NT2/D1 (cell line): ENCODE measurements at places on chromosomes 5 and 9.

DNA sequence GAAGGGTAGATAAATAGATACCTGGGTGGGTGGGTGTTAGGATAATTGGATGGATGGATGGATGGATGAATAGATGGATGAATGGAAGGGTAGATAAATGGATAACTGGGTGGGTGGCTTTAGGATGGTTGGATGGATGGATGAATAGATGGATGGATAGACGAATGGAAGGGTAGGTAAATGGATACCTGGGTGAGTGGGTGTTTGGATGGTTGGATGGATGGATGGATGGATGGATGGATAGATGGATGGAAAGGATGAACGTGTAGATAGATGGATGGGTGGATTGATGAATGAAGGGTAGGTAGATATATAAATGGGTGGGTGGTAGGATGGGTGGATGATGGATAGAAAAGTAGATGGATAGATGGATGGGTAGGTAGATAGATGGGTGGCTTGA, 59.8 kb upstream of the RXRA start:
- no peak for DNase-seq

GRCh38 chr5:151648089-151648488, 38.6 kb downstream of the SPARC start:
- DNase-seq: no peak

GRCh38 chr5:141957367-141957996, 520 bp downstream of the PCDH12 start:
- DNase-seq: no peak

- no peak for DNase-seq
Observed at GRCh38 chr5:96220610-96221390, 212.2 kb downstream of the PCSK1 start.

DNA sequence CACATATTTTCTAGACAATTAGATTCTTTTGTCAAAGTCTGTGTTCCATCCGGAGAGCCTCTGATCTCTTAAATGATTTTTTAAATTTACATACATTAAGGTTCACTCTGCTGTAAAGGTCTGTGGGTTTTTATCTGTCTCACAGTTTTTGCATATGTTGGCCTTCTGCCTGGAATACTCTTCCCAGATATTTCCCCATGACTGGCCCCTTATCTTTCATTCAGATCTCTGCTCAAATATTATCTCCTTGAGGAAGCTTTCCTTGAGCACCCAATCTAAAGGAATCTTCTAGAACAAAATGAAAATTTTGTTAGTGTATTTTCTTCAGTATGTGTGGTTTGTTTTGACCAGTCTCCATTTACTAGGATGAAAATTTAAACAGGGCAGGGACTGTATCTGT, 26.3 kb downstream of the FAF2 start:
- no peak for DNase-seq

GRCh38 chr5:163867738-163868137, 362.3 kb downstream of the MAT2B start:
- DNase-seq: no peak

DNA sequence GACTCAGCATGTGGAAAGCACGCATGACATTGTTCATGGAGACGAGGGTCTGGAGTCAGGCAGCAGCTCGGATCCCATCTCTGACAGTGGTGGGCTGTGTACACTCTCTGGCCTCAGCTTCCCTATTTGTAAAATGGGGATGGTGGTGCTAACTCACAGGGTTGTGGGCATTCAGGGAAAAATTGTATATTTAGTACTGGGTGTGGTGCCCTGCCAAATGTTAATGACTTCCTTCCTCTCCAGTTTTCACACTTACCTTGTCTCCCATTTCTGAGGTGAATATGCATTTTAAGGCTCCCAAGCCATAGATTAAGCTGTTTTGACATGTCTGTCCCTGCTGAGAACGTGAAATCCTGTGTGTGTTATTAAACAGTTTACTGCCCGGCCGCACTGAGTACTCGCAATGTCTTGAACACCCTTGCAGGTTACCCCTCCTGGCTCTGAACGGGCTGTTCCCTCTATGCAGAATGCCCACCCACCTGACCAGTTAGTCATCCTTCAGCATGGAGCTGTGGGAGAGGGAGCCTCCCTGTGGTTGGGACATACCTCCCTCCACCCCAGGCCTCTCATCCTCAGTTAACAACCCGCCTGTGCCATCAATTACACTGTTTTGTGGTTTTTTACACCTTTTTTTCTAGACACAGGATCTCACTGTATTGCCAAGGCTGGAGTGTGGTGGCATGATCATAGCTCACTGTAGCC, 25.8 kb downstream of the TJP2 start:
- no peak for DNase-seq

DNA sequence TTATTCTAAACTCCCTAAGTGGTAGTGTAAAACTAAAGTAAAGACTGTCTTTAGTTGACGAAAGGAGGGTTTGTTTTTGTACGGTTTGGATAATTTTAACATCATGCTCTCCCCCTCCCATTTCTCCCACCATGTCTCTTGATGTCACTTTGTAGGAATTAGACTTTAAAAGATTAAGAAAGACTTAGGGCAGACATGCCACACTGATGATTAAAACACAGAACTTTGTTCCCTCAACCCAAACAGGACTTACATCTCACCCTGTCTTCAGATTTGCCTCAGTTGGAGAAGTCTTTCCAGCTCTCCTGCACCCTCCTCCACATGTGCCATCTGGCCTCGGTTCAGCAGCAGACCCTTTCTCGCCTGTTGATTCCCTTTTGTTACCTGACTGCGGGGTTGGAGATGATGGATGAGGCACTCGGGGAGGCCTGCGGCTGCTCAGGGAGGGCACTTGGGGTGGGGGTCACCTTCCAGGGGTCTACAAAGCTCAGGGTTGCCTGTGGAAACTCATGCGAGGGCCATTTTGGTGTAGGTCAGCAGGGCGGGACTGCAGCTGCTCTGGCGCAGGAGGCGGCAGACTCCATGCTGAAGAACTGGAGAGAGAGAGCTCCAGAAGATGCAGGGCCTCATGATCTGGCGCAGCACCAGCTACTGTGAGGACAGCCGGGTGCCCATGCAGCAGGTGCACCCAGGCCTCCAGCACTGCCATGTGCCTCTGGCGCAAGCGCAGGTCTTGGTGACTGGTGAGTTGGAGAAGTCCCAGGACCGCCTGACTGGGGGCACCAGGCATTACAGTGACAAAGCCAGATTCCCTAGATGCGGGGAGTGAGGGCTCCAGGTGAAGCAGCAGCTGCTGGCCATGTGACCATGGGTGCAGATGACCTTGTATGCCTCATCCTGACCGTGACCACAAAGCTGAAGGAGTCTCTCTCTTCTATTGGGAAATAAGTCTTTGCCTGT, 24.5 kb upstream of the EXOC3 start:
- DNase-seq: no peak

DNA sequence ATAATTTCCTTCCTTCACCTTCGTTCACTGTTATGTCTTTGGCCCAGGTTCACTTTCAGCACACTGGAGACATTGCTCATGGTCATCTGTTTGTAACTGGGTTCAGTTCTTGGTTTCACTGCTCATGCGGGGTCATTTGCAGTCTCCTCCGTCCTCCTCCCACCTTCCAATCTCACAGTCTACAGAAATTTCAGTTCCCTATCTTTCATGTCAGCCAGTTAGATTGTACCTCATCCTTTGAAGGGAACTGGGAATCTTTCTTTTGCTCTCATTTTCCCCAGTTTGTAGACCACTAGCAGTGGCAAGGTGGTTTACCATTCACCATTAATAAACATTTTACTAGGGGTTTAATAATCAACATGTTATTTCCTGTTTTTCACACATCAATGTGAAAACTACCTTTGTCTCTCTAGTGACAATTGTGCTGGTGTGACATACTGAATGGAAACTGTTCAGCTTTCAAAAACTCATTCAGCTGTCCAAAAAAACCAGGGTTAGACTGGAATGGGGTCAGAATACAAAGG, 100.9 kb upstream of the IL6ST start:
- DNase-seq: no peak

DNA sequence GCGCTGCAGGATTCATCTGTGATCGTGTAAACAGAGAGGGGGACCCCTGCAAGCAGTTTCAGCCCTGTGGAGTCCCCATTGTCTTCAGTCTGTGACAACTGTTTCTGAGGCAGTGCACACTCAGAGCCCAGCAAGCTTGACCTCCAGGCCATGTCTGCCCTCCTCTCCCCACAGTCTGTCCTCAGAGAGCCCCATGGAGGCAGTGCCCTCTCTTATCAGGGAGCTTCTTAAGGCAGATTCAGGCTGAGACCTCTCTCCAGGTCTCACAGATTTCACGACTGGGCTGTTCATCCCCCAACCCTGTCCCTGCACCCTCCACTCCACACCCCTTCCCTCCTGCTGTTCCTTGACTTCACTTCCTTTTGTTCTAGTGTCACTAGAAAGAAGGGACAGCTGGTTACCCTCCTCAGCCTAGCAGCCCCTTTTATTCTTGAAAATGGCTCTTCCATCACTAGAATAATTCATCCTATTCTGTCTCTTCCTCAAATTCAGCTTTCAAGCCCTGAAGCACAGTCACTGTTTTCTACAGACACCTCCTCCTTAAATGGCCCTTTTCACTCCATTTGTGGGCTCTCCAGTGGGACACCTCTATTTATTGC, 218.4 kb downstream of the MED10 start:
- no peak for DNase-seq

GRCh38 chr5:118637947-118638670, 350.2 kb downstream of the DTWD2 start:
- no peak for DNase-seq
